Panc1 (cell line): ENCODE measurements at places on chromosomes 5 and 9. TPM values are rescaled to one million over a fixed set of nuclear protein-coding genes. Genes with fewer than 3 reads are reported as not detected.
A peak's percentile ranks its signal among the peaks of the same experiment; 100 is the strongest.

DNA sequence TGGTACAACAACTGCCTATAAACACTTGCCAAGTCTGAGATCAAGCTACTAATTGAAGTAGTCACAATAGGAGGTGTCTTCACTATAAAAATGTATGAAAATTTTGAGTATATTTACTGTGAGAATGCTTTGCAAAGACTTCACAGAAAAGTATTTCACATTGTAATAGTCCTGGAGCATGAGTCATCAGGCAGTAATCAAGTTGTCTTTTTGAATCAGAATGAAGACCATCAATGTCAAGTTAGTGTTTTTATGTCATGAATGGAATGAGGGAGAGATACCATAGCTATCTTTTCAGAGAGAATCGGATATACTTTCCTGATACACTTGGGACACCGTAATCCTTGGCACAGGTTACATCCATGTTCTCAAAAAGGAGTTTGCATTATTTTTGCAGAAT lies 466.9 kb upstream of the ARRDC3 start:
- H3K4me1 ChIP-seq: no peaks in the 10 kb centered on the region
- no peak overlapping the region for H3K4me3 ChIP-seq
- DNase-seq: no peak
- no peaks in the 10 kb centered on the region for H3K36me3 ChIP-seq

DNA sequence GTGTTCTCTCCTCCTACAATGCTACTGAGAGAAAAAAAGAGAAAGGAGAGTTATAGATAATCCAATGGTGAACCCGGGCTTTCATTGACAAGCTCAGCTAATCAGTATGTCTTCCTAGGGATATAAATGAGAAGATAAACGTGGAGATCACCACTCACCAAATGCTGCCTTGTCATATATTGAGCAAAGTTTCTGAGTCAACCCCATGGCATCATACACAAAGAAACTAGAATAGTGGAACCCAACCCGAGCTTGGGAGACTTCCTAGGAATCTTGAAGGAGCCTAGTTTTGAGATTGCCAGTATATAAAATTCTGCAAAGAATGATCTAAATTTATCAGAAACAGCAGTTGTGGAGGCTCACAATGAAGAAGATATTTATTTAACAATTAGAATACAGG lies 47.8 kb downstream of the PTPN3 start:
- H3K4me1 ChIP-seq: peaks cover 5% of the 10 kb centered on the region
- no peak overlapping the region for H3K27ac ChIP-seq
- no peak overlapping the region for H3K4me3 ChIP-seq
- no peak for DNase-seq
- H3K36me3 ChIP-seq: no peaks in the 10 kb centered on the region

- H3K4me3 ChIP-seq: no peak overlapping the region
- H3K4me1 ChIP-seq: no peaks in the 10 kb centered on the region
- no peaks in the 10 kb centered on the region for H3K36me3 ChIP-seq
Measured at GRCh38 chr5:64814073-64814472, 45.3 kb downstream of the CWC27 start.

- no peak for DNase-seq
- H3K4me3 ChIP-seq: no peak overlapping the region
- H3K27me3 ChIP-seq: no peaks in the 10 kb centered on the region
Measured at GRCh38 chr5:57416278-57416994, 66.2 kb downstream of the ACTBL2 start.

- no peaks in the 10 kb centered on the region for H3K27me3 ChIP-seq
- H3K4me3 ChIP-seq: no peak overlapping the region
- no peak for DNase-seq
Measured at GRCh38 chr9:96185518-96186156, 116.3 kb downstream of the HSD17B3 start.

DNA sequence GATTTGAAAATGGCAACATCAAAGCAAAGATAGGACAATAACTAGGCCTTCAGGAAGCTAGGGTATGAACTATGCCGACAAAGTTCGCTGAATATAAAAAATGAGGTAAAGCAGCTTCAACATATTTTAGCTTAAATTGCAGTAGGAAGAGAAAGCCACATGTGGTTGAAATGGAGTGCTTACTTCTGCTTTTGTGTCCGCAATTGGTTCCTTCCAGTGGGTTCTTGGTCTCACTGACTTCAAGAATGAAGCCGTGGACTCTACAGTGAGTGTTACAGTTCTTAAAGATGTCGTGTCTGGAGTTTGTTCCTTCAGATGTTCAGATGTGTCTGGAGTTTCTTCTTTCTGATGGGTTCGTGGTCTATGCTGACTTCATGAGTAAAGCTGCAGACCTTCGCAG lies 95.2 kb downstream of the APTX start:
- 0 out of 2 replicates have a peak, but pooled peaks cover 2% of the 10 kb centered on the region for H3K27me3 ChIP-seq
- H3K27ac ChIP-seq: no peak overlapping the region
- no peaks in the 10 kb centered on the region for H3K4me1 ChIP-seq
- DNase-seq: no peak
- no peak overlapping the region for H3K4me3 ChIP-seq

GRCh38 chr5:58094031-58094430 lies 365.9 kb downstream of the PLK2 start:
- no peaks in the 10 kb centered on the region for H3K27me3 ChIP-seq
- no peaks in the 10 kb centered on the region; the same call in 1 of the 2 replicates for H3K4me1 ChIP-seq
- H3K27ac ChIP-seq: peak overlapping the region; percentile 14; the same call in 1 of the 2 replicates
- no peak overlapping the region for H3K4me3 ChIP-seq
- H3K36me3 ChIP-seq: no peaks in the 10 kb centered on the region

DNA sequence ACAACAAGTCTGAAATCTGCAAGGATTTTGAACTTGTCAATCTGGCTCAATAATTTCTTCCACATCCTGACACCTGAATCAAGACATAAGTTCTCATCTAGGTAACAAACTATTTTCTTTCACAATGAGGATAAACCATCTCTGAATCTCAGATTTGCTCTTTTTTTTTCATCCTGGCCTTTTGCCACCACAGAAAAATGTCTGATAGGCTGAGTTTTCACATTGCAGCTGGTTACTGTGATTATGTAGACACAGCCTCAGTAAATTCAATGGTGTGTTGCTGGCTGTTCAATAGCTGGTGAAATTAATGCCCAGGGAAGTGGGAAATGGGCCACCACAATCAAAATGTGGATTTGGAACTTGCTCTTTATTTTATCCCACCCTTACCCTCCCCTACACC lies 2.8 kb upstream of the ADRA1B start:
- H3K27me3 ChIP-seq: no peaks in the 10 kb centered on the region
- no peak for DNase-seq
- no peaks in the 10 kb centered on the region for H3K36me3 ChIP-seq
- H3K27ac ChIP-seq: peak overlapping the region; percentile 66
- H3K4me3 ChIP-seq: no peak overlapping the region

GRCh38 chr5:157770665-157771064 lies 27.2 kb downstream of the LSM11 start:
- H3K36me3 ChIP-seq: no peaks in the 10 kb centered on the region
- no peak for DNase-seq
- H3K27me3 ChIP-seq: peaks cover 2% of the 10 kb centered on the region; the same call in 1 of the 2 replicates

GRCh38 chr5:143676802-143677201 lies 135.2 kb upstream of the HMHB1 start:
- H3K27me3 ChIP-seq: no peaks in the 10 kb centered on the region
- H3K4me1 ChIP-seq: no peaks in the 10 kb centered on the region

- H3K4me3 ChIP-seq: no peak overlapping the region
- H3K27me3 ChIP-seq: no peaks in the 10 kb centered on the region
- no peaks in the 10 kb centered on the region for H3K4me1 ChIP-seq
- no peak for DNase-seq
- H3K27ac ChIP-seq: no peak overlapping the region
Measured at GRCh38 chr5:82074950-82075349, 103.1 kb downstream of the ATG10 start.

- no peak overlapping the region for H3K27ac ChIP-seq
- no peaks in the 10 kb centered on the region for H3K36me3 ChIP-seq
- no peak overlapping the region for H3K4me3 ChIP-seq
- no peaks in the 10 kb centered on the region for H3K27me3 ChIP-seq
Measured at GRCh38 chr9:17719053-17719452, 140.2 kb downstream of the SH3GL2 start.

DNA sequence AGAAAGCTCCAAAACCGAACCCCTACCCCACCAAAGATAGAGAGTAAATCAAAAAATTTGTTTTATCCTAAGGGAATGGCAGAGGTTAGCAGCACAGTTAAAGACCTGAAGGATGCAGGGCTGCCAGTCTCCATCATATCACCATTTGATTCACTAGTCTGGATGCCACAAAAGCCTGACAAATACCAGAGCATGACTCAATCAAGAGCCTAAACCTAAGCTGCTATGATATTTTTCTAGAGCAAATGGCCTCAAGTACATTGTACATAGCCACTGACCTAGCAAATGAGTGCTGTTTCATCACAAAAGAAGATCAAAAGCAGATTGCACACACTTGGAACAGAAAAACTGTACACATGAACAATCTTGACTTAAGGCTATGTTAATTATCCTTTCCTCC lies 48.0 kb downstream of the DPYSL3 start:
- H3K27me3 ChIP-seq: no peaks in the 10 kb centered on the region
- no peaks in the 10 kb centered on the region for H3K4me1 ChIP-seq
- DNase-seq: no peak
- H3K36me3 ChIP-seq: no peaks in the 10 kb centered on the region

DNA sequence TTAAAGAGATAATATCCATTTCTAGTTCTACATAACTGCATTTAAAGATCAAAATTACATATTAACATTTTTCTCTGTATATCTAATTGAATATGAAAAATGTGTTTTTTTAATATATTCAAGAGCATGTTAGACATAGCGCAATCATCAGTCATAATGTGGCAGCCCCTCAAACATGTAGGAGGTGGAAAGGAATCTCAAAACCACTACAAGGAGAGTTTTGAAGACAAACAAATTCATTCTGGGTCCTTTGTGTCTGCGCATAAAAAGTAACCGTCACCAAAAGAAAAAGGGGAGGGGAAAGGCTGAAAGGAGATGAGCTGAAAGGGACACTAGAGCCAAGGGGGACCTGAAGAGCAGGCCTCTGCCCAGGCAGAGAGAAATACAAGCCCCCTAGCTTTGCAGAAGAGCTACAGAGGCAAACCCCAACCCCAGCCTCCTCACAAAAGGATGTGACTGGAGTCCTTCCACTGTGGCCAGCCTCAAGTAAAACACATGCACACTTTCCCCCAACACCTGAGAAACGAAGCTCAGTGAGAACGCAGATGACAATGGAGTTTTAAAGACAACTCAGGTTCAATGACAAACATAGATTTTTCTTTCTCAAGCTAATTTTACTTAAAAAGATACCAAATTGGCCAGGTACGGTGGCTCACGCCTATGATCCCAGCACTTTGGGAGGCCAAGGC lies 62.0 kb downstream of the MAPKAP1 start:
- H3K4me1 ChIP-seq: no peaks in the 10 kb centered on the region
- DNase-seq: no peak
- no peaks in the 10 kb centered on the region for H3K36me3 ChIP-seq
- no peak overlapping the region for H3K4me3 ChIP-seq
- no peaks in the 10 kb centered on the region for H3K27me3 ChIP-seq

DNA sequence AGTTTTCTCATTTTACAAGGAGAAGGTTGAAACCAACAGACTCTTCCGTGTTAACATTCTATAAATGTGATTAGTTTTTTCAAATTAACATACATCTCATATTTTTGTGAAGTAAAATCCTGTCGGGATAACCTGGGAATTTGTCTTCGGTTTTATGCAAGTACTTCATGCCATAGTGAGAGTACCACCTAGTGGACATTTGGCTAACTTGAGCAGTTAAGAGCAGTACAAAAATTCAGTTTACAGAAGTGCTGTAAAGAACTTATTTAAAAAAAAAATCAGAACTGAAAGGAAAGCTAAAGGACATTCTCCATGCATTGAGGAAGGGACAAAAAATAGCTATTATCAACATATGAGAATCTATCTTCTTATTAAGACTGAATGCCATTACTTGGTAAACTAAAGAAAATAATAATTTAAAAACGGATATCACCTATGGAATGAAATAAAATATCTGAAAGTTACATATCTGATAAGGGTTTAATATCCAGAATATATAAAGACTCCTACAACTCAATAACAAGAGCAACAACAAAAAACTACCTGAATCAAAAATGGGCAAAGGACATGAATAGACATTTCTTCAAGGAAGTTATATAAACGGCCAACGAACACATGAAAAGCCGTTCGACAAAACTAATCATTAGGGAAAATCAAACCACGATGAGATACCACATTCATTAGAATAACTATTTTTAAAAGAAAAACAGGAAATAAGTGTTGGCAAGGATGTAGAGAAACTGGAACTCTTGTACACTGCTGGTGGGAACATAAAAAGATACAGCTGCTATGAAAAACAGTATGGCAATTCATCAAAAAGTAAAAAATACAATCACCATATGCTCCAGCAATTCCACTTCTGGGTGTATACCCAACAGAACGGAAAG lies 117.0 kb upstream of the GNA14 start:
- no peaks in the 10 kb centered on the region for H3K36me3 ChIP-seq
- H3K4me3 ChIP-seq: no peak overlapping the region
- no peak overlapping the region for H3K27ac ChIP-seq
- H3K4me1 ChIP-seq: no peaks in the 10 kb centered on the region
- no peak for DNase-seq
- H3K27me3 ChIP-seq: no peaks in the 10 kb centered on the region

GRCh38 chr9:38259056-38259455 lies 133.4 kb upstream of the ALDH1B1 start:
- H3K27ac ChIP-seq: no peak overlapping the region
- H3K4me1 ChIP-seq: no peaks in the 10 kb centered on the region
- H3K36me3 ChIP-seq: no peaks in the 10 kb centered on the region
- DNase-seq: no peak
- H3K4me3 ChIP-seq: no peak overlapping the region

DNA sequence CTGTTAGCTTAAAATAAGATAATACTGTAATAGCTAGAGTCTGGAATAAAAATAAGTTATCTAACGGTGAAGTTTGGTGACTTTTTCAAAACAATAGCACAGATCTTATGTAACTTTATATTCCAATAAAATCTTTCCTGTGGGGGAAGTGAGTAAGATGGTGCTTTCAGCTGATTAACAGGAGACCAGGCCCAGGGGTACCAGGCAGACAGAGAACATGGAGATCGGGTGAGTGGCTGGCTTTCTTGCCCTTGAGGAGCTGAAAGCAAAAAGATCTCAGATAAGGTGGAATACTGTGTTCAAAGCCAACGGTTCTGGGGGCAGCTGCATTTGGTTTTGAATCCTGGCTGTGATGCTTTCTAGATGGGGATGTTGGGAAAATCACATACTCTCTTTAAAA lies 61.3 kb downstream of the MAT2B start:
- peaks cover 8% of the 10 kb centered on the region for H3K4me1 ChIP-seq
- H3K27me3 ChIP-seq: peaks cover 35% of the 10 kb centered on the region
- H3K27ac ChIP-seq: no peak overlapping the region
- no peak overlapping the region for H3K4me3 ChIP-seq

Gene IRGM
- 0.18 TPM for total RNA-seq

Gene ACTBL2
- total RNA-seq: not detected

Gene MPDZ
- 16.6 TPM for total RNA-seq

Gene DMGDH
- 0.54 TPM for total RNA-seq

Gene PCDHB16
- 1.8 TPM for total RNA-seq

Gene IL5
- not detected for total RNA-seq

Gene OCLN
- 102 TPM for total RNA-seq
